ENCODE measurements at places on chromosomes 6 and 20.

DNA sequence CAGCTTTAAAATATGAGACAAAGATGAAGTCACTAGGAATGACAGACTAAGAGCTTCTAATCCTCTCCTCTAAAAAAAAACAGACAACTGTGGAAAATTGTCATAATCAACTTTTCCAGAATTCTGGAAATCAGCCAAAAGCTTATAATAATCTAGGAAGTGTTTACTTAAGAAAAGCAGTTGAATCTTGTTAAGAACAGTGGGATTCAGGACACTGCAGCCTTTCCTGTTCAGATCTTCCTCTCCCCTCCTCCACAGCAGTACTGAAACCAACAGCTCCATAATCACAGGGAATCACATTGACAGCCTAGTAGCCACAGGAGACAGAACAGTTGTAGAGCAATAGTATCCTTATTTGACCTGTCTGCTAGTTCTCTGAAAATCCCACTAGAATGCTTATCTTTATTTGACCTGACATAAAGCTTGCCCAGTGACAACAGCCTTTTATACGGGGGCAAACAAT is 41.6 kb downstream of the IBTK start:
- DNase-seq = no peak

GRCh38 chr6:100479179-100480035 is 14.7 kb upstream of the SIM1 start:
- DNase-seq = peak; percentile 60

DNA sequence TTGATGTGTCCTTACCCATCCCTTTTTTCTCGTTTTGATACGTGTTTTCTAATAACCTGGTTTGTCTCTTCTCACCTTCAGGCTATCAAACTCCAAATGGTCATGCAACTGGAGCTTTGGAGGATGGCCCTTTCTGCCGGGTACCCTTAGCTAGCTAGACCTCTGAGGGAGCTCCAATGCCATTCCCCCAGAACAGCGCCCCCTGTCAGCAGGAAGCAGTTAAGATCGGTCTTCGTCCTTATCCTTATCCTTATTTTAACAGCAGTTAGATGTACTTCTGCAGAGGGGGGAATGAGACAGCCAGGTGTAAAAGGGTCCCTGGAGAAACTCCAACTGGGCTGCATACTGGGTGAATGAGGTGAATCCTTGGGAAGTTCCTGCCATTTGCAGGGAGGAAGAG is 37.2 kb downstream of the SEL1L2 start:
- DNase-seq = peak; percentile 8

DNA sequence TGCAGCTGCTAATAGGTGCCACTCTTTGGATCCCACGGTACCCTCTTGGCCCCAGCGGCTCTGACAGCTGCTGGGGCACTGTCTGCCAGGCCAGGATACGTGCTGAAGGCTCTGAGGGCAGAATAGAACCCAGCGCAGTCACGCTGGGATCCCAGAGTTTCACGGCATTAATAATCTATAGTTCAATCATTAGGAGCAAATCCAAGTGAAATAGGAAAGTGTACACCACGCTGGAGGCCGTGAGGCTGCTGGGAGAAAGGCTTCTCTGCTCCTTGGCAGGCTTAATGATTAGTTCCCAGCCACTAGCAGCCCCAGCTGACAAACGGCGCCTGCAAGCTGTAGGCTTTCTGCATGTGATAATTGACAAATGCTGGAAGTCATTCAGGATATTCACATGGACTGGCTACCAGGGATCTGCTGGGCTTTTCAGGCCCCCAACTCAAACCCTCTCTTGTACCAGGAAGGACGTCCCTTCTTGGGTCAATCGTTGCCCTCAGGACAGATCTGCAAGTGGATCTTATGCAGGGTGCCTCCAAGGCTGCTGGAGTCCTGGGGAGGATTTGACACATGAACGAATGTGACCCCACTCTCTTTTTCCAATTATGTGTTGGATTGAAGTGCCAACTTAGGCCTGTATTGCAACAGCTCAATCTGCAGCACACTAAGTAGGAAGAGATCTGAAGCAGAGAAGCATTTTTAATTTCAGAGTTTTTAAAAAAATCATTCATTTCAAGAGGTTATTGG is 50.1 kb upstream of the INSM1 start:
- DNase-seq = no peak

- DNase-seq = no peak
Observed at GRCh38 chr20:46221256-46221833, 87.0 kb downstream of the CDH22 start.

GRCh38 chr6:72865467-72865866 is 243.6 kb downstream of the KCNQ5 start:
- DNase-seq = no peak
